ENCODE measurements at places on chromosomes 3 and 15. TPM values are rescaled to one million over a fixed set of nuclear protein-coding genes. Genes with fewer than 3 reads are reported as not detected.

- DNase-seq: no peak
Measured at GRCh38 chr3:85159376-85159775, 200.6 kb downstream of the CADM2 start.

DNA sequence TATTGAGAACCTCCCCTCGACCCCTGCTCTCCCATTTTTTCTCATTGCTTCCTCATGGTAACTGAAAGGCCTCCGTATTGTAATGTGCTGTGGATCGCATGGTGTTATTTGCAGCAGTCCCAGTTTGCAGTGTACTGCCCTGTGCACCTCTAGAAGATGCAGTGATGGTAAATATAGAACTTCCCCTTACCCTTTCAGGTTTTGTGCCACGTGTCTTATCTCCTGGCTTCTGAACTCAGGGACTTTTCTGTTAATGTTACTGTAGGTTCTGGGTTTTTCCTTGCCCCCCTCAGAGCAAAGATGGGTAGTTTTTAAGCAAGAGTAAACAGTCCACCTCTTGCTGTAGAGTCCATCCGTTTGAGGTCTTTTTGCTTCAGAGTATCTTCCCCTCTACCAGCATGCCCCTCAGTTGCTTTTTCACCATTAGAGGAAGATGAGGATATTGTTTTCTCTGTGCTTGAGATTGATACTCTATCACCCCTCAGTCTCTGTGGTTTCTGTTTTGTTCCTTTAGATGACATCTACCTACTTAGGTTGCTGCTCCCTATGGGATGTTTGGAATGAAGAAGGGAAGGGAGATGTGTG lies 22.4 kb downstream of the CHD2 start:
- DNase-seq: no peak

Gene IMPG2
- not detected for total RNA-seq

GRCh38 chr3:61154457-61155198 lies 96.6 kb downstream of the FHIT start:
- no peak for DNase-seq

GRCh38 chr3:83002869-83003445 lies 1241.5 kb upstream of the GBE1 start:
- no peak for DNase-seq

GRCh38 chr3:152656214-152656971 lies 178.5 kb upstream of the P2RY1 start:
- DNase-seq: no peak

DNA sequence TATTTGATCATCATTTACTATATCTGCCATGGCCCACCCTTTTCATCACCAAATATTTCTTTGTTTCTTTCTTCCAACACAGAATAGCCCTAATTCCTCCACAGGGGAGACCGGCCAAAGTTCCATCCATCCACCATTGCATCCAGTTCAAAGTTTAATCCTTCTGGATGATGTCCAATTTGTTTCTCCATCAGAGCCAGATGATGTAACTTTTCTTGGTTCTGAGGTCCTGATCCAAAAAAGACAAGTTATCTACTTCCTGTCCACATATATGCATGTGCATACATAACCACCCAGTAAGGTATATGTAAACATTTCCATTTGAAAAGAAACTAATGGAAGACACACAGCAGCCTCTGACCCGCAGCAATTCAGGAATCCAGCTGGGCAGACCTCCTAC lies 237.3 kb downstream of the SHOX2 start:
- no peak for DNase-seq

DNA sequence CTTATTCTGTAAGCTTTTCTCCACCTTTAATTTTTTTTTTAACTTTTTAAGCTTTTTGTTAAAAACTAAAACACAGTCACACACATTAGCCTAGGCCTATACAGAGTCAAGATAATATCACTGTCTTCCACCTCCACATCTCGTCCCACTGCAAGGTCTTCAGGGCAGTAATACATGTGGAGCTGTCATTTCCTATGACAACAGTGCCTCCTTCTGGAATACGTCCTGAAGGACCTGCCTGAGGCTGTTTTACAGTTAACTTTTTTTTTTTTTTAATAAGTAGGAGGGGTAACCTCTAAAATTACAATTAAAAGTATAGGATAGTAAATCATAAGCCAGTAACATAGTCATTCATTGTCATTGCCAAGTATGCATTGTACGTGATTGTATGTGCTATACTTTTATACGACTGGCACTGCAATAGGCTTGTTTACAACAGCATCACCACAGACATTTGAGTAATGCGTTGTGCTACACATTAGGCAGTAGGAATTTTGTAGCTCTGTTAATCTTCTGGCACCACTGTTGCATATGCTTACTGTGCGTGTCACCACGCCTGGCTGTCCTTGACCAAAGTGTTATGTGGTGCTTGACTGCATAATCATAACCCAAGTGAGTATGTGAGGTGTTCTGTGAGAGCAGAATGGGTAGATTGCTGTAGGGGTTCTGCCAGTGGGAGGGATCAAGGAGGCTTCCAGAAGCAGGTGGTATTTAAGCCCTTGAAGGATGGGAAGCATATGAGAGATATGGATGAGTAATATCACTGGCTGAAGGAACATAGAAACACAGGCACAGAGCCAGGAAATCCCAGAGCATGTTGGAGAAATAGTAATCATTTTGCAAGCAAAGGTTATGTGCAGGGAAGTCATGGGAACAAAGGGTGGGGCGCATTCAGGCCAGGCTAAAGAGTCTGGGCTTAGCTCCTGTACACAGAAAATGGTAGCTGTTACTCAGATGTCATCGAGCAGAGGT lies 18.3 kb downstream of the FBXO22 start:
- peak; percentile 46 for DNase-seq

DNA sequence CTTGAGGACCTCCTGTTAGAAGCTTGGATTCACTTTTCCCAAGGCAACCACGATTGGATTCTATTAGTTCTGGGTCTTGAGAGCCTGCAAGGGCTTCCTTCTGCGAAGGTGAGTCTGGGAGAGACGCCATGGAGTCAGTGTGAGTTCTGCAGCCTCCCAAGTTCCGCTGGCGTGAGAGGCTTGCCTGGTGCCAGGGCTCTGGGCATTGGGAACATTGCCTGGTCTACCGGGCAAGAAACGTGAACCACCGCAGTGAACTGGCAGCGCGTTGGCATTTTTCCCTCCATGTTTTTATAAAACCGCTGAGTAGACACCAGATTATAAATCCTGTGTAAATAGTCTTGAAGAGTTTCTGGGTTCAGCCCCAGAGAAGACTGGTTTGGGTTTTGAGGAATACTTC lies 160.9 kb downstream of the IGF1R start:
- DNase-seq: no peak

Measured in A172 (cell line).